ENCODE measurements at places on chromosomes 3 and 15.

GRCh38 chr3:170728181-170728580 lies 141.8 kb downstream of the RPL22L1 start:
- DNase-seq = no peak

DNA sequence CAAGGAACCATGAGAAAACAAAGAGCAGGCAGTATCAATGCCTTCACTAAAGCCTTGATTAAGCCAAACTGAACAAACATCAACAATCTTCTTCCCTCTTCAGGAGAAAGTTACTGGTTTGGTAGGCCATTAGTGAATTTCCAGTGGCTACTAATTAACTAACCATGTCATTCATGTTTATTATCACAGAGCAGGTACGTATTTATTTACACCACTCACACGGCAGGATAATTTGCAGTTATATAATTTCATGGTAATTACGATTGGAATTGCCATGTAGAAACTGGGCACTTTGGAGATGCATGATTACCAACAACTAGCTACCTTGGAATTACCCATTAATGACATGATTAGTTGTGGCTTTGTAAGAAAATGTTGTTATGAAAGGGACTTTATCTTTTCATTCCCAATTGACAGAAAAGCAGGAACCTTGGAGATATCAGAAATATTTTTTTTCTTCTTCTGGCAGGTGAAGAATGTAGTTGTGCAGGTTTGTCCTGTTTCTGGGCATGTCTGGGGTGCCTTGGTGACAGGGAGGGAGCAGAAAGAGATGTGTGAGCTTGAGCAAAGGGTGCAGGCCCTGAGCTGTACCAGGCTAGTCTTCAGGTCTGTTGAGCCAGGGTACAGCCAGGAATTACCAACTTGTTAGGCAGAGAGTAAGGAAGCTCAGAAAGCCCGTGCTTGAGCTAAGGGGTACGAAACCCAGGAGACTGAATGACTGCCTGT lies 310.7 kb downstream of the RORA start:
- DNase-seq = no peak

- DNase-seq = no peak
Observed at GRCh38 chr3:8052659-8053058, 449.0 kb upstream of the LMCD1 start.

GRCh38 chr3:55902221-55902900 lies 415.3 kb upstream of the WNT5A start:
- DNase-seq = no peak

- no peak for DNase-seq
Observed at GRCh38 chr3:194003114-194004057, 132.6 kb upstream of the HES1 start.

- no peak for DNase-seq
Observed at GRCh38 chr3:98807011-98807410, 43.9 kb downstream of the ST3GAL6 start.

GRCh38 chr15:74882528-74882927 lies 7.3 kb upstream of the MPI start:
- DNase-seq = no peak

DNA sequence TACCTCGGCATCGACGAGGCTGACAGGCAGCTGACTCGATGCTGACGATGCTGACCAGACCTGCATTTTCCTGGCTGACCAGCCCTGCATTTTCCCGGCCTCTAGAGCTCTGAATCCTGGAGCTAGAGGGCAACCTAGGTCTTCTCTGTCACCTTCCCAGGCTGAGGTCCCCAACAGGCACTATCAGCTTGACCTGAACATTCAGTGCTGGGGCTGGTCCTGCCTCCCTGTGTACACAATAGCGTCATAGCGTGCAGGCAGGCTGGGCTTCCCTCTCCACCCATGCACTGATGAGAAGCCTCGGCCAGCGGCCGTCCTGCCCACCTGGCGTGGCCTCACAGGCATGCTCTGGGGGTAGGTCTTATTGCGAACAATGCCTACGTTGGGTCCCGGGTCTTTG lies 62.3 kb upstream of the SNRPA1 start:
- no peak for DNase-seq

- DNase-seq = no peak
Observed at GRCh38 chr15:100591835-100592234, 10.1 kb downstream of the LINS1 start.

DNA sequence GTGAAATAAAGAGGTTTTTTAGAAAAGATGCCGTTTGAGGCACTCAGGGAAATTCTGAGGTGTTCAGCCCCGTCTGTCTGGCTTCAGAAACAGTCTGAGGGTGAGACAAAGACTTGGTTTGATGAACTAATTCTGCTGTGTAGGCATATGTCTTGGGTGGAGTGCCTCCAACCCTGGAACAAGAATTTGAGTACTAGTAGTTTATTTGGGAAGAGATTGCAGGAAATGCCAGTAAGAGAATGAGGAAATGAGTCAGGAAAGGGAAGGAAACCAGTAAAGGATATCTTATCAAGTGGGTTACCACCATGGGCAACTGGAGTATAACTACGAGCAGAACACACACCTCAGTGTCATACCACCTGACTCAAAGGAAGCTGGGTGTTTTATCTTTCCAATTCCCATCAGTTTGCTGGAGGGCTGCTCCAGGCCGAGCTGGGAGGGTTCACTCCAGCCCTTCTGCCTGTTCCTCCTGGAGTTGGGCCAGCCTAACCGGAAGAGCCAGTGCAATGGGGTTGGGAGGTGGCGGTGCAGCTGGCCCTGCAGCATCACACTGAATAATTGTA lies 75.3 kb downstream of the TGFBR2 start:
- DNase-seq = no peak

DNA sequence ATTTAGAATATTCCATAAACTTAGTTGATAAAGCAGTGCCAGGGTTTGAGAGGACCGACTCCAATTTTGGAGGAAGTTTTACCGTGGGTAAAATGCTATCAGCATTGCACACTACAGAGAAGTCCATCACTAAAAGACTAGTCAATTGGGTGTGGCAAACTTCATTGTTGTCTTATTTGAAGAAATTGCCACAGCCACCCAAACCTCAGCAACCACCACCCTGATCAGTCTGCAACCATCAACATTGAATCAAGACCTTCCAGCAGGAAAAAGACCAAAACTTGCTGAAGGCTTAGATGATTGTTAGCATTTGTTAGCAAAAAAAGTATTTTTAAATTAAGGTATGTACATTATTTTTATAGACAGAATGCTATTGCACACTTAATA lies 60.5 kb downstream of the KLF13 start:
- DNase-seq = no peak

- DNase-seq = no peak
Observed at GRCh38 chr3:167162083-167162482, 218.0 kb downstream of the ZBBX start.

DNA sequence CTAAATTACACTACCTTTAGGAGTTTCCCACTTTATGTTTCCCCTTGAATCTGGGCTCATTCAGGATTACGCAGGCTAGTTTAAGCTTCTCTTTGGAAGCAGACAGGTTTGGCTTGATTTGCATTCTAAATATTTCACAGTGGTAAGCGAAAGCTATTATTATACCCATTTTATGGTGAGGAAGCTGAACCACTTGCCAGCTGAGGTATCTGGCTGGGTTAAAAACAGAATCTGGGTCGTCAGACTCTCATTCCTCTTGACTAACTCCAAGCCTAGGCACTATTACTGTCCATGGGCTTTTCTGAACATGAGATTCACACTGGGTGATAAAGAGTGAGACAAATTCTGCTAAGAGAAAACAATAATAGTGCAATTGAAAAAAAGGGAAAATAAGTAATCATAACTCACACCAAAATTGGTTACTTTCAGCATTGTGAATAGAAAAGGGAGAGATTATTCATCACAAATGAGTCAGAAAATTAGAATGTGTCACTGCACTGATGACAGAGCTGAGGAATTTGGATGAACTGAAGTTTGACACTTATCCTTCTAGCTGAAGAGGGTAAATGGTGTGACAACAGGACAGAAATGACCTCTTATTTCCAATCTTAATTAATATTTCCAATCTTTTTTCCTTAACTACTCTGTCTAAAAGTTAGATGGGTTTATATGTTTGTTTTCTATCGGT lies 211.3 kb downstream of the TIGIT start:
- no peak for DNase-seq

GRCh38 chr3:60216462-60217075 lies 1034.7 kb downstream of the FHIT start:
- no peak for DNase-seq

DNA sequence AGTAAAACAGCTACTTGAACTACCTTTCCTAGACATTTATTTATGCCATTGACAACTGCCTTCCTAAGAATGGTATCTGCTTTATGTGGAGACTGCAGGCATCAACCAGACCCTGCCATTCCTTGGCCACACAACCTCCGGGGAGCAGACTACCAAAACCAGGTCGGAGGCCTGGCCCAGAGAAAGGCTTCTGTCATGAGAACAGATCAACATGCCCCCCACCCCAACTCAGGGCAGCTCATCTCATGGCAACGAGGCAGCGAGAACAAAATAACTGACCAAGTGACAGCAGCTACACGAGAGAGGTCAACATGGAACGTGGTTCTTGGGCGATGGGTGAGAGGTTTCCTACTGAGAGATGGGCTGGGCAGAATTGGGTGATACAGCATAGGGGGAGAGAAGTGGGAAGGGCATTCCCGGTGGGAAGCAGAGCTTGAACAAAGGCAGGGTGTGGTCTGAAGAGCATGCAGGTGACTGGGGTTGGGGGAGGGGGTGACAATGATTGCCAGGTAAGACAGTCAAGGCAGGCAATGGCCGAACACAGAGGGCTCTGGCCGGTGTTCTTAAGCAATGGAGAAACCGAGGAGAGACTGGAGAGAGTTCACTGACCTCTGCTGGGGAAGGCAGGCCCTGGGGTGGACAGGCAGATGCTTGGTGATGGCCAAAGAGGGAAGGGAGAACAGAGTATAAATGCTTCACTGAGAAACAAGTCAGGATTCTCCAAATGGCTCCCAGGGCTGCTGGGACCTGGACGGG lies 33.9 kb downstream of the CCDC12 start:
- no peak for DNase-seq

GRCh38 chr15:60829416-60829815 lies 350.5 kb upstream of the ICE2 start:
- DNase-seq = no peak

DNA sequence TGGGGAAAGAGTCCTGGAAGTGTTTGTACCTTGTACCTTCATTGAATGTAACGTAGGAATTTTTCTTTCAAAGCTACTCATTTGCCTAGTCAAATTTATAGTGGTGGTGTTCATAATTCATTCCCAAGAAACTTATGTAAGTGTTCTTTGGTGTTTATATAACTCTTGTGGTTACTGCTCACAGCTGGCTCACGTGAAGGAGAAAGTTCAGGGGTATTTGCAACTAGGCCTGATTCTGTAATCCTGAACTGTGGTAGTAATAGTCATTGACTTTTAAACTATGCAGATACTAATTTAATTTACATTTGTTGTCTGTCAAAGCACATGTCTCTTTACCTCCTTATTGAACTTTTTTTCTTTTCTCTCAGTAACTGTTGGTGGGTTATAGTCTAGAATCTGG lies 50.5 kb upstream of the TEX264 start:
- DNase-seq = no peak

GRCh38 chr3:140972833-140973232 lies 31.2 kb downstream of the SLC25A36 start:
- DNase-seq = no peak

DNA sequence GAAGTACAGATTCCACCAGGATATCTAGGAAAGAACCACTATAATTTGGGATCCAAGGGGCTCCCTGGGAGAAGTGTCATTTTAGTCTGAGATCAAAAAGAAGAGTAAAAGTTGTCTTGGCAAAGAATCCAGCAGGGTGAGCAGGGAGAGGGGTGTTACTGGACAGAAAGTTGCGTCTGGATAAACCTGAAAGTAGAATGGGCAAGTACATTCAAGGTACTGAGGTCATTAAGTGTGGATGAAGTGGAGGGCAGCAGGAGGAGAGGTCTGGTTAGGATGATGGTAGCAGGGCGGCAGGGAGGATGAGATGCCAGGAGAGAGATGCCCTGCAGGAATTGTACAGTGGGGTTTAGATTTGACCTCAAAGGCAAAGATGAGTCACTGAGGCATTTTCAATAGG lies 253.3 kb downstream of the KLF13 start:
- no peak for DNase-seq

DNA sequence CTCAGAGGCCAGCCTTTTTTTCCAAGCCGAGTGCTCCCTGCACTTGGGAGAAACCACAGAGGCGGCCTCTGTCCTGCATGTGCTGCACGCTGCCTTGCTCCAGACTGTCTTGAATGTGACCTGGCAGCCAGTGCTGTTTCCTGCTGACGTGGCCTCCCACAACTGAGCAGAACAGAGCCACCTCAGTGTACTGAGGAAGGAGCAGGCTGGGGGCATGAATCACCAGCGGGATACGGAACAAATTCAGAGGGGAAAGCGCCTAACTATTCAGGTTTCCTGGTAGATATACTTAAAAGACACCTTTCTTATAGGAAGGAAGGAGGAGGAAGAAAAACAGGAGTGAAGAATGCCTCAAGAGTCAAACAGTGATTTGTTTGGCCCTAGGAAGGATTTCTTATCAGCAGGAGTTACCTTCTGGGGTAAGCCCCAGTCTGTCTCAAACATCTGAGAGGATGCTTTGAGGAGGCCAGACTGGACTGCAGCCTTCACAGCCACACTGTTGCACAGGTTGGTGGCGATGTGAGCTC lies 114.0 kb downstream of the FNDC3B start:
- DNase-seq = no peak

DNA sequence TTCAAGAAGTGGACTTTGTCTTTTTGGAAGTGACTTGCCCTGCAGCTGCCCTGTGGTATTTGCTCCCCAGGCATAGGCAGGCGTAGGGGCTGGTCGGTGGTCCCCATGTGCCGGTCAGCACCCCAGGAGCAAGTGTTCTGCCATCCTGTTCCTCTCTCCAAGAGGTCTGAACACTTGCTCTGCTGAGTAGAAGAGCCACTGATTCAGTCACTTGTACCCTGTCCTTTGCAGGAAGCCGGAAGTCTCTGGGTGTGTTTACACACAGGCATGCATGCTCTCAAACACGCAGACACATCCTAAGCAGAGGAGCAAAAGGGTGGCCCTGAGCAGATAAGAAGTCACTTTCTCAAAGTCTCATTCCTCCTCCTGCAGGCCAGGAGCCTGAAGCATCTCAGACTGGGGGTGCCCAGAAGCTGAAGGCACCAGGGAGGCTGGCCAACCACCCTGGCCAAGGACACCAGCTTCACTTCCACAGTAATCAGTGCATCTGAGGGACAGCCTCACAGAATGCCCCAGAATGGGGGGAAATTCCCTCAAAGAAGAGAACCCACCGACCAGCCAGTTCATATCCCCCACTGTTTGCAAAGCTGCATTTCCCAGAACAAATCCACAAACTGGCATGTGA lies 88.7 kb upstream of the POMGNT2 start:
- no peak for DNase-seq

DNA sequence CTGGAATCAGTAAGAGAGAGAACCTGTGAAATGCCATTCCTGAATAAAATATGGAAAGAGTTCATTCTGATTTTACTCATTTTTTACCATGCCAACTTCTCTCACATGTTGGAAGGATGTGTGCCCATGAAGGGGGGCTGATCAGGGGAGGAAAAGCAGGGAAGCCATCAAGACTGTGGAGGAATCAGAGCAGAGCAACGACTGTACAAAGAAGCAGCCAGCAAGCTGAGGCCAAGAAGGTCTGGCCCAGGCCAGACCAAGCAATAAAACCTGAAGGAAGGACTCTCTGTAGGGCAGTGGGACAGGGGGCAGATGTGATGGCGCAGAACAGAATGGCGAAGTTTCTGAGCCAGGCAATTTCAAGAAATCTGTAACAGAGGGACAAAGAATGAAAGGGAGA lies 24.0 kb upstream of the ARNT2 start:
- no peak for DNase-seq

Measured in stimulated activated CD8-positive, alpha-beta memory T cell treated with anti-CD3 and anti-CD28 coated beads, Interleukin-15, amount 100 ng/mL, for 1 hour (primary cell).